ENCODE measurements at places on chromosomes 16 and 17. TPM values are rescaled to one million over a fixed set of nuclear protein-coding genes. Genes with fewer than 3 reads are reported as not detected.

DNA sequence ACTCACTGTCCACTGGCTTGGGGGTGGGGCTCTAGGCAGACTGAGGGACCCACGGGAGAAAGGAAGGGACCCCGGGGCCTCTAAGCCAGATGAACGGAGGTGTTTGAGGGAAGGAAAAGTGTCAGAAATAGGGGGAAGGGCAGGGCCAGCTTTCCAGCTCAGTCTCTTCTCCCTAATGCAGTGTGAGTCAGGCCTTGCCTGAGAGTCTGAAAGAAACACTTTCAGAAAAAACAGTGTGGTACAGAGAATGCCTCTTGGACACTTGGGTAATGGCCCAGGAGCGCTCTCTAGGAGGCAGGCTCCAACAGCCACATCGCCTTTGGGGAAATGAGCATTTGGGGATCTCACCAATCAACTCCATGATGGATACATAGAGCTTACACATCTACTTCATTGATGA is 46.9 kb downstream of the NDEL1 start:
- DNase-seq, result no peak

DNA sequence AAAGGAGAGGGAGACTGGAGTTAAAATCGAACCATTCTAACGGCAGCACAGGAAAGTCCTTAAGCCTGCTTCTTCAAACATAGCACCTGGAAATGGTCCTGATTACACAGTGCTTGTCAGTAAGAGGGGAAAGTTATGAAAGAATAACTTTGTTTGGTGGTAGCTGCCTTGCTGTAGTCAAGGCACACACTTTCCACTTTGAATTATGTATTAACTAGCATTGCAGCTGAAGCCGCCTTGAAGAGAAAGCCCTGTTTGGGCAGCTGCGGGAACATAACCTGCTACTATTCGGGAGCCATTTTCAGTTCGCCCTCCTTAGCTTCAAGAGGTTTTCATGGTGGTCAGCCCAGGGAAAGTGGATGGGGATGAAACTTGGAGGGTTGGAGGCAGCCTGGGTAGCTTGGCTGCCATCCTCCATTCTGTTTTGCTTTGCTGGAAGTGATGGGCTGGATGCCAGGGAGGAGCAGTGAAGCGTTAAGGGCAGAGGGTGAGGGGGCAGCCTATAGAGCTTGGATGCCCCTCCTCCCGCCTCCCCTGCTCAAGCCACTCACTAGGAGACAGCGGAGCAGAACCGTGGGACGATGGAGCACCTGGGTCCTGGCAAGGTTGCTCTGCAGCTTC is 5.3 kb upstream of the HAS3 start:
- no peak for DNase-seq

DNA sequence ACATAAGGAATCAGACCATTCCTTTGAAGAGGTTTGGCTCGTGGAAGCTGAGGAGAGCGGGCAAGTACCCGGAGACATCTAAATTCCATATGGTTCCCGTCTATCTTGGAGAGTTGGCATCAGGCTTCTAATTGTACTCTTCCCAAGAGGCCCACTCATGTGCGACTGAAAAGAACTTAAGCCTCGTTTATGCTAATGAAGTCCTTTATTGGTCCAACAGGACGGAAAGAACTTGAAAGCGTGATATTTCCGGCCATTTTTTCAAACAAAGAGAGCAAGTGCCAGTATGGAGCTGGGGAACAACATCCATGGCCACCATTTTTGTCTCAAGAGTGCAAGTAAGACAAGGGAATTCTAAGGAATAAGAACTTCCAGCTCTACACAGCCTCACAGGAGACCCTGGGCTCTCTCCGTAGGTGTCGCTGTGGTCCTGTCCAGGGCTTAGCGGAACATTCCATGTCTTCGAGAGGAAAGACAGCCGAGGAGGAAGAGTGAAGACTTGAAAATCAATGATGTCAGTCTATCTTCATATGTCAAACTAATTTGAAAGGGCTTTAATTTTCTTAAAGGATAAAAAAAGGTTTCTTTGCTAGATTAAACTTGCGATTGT is 566.0 kb upstream of the PSMD7 start:
- DNase-seq, result no peak

GRCh38 chr17:57471868-57472368 is 215.6 kb downstream of the MSI2 start:
- no peak for DNase-seq

- DNase-seq, result no peak
Measured at GRCh38 chr17:72336026-72336803, 215.4 kb downstream of the SOX9 start.

GRCh38 chr16:24189941-24190340 is 66.2 kb upstream of the CACNG3 start:
- no peak for DNase-seq

DNA sequence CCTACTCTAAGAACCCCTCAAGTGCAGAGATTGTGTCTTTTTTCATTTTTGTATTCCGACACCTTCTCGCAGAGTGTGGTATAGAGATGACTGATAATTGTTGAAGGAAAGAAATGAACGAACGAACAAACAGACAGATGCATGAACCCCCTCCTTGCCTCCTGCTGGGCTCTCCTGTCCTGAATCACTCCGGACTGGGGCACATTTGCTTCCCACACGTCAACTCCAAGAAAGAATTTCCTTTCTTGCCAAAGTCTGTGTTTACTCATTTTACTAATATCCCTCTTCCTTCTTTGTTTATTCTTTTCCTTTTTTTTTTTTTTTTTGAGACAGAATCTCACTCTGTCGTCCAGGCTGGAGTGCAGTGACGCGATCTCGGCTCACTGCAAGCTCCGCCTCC is 37.5 kb upstream of the BHLHA9 start:
- no peak for DNase-seq

GRCh38 chr17:29240968-29241963 is 5.4 kb upstream of the CRYBA1 start:
- peak; percentile 68 for DNase-seq

PRRT2 gene
- total RNA-seq, result 5.0 TPM

CDRT15L2 gene
- total RNA-seq, result not detected

CCL14 gene
- total RNA-seq, result 22.8 TPM

TRIM72 gene
- total RNA-seq, result not detected
